ENCODE measurements at places on chromosomes 3 and 15.
A peak's percentile ranks its signal among the peaks of the same experiment; 100 is the strongest.

DNA sequence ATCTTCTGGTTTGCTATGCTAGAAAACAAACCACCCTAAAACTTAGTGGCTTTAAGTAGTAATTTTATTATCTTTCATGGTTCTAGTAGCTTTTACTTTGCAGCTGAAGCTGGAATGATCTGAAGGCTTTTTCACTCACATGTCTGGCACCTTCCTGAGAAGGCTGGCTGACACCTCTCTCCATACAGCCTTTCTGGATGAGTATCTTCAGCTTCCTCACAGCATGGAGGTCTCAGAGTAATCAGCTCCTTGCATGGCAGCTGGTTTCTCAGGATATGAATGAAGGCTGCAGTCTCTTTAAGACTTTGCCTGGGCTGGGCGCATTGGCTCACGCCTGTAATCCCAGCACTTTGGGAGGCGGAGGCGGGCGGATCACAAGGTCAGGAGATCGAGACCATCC lies 50.0 kb downstream of the TNIK start:
- no peak for DNase-seq

- no peak for DNase-seq
Measured at GRCh38 chr3:127714866-127715265, 42.1 kb downstream of the ABTB1 start.

DNA sequence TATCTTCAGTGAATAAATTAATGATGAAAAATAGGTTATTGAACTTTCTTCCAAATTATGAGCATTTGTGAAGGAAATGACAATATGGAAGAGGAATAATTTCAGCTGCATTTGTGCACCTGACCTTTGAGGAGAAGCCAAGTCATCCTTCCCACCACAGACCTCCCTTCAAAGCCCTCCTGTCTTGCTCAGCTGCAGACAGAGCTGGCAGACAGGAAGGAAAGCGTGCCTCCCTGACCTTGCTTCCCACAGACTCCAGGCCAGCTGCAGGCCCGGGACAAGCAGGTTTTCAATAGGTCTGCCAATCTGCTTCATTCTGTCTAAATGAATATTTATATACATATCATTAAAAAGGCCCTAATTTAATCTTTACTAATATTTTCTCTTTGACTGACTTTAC lies 152.9 kb upstream of the RBMS3 start:
- peak; percentile 28 for DNase-seq

GRCh38 chr15:86810329-86810728 lies 730.7 kb downstream of the AGBL1 start:
- no peak for DNase-seq

GRCh38 chr3:8328967-8329366 lies 172.7 kb upstream of the LMCD1 start:
- no peak for DNase-seq

DNA sequence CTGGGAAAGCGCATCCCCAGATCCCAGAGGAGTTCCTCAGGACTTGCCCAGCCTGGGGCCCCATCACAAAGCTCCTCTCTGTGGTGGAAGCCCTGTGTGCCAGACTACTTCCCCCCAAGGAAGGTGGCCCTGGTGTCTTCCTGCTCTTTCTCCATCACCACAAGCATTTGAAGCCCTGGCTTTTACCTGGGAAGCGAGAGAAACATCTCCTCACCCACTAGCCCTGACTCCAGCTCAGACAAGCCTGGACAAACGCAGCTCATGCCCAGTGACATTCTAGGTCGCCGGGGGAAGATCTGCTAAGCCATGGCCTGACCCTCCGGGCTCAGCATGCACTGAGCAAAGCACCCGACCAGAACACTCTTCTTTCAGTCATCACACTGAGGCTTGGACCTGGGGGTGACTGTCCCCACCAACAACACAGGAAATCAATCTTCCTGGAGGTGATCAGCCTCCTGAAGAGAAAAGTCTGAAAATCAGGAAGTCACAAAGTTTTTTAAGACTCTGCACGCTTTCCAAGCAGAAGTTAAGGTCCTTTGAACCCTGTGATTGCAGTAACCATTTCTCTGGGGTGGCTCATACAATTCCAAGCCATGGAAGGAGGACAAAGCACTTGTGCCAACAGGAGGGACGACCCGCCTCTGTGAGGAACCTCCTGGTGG lies 40.8 kb downstream of the KLHL25 start:
- no peak for DNase-seq

GRCh38 chr15:86624261-86625036 lies 544.8 kb downstream of the AGBL1 start:
- DNase-seq: peak; percentile 63

- peak; percentile 45 for DNase-seq
Measured at GRCh38 chr3:154334973-154335420, 10.7 kb upstream of the DHX36 start.

GRCh38 chr3:143848704-143849103 lies 436 bp upstream of the SLC9A9 start:
- DNase-seq: no peak

DNA sequence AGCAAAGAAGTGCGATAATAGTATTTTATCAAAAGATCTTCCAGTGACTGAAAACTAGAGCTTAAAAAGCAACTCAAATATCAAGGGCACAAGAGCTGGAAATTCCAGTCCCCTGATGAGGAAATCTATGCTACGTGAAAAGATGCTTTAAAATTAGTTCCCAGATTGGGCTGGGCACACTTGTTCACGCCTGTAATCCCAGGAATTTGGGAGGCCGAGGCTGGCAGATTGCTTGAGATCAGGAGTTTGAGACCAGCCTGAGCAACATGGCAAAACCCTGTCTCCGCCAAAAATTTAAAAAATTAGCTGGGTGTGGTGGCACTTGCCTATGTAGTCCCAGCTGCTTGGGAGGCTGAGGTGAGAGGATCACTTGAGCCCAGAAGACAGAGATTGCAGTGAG lies 138.8 kb downstream of the SEMA6D start:
- DNase-seq: no peak

DNA sequence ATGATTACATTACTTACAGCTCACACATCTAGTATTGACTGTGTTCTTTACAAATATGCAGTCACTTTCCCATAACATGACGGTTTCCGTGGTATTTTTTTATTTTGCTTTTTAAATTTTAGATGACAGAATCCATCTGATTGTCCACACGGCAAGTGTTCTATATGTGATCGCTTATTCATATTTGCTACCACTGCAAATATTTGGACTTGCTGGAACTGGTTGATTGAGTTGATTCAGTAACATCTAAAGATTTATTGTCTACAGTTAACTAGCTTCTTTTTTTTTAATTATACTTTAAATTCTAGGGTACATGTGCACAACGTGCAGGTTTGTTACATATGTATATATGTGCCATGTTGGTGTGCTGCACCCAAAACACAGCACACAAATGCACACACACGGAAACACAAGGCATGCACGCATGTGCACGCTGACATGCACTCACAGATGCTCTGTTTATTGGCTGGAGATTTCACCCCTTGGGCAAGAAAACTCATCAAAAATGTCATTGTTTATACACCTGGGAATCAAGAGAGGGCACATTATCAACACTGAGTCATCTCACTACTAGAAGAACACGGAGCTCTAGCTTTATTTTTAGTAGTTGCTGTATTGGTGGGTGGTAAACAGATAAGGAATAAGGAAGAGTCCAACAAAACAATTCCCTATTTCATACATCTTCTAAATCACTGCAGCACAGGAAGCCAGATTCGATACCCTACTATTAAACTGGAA lies 16.4 kb downstream of the ARRDC4 start:
- DNase-seq: no peak

GRCh38 chr3:58052373-58053273 lies 44.4 kb downstream of the FLNB start:
- no peak for DNase-seq

DNA sequence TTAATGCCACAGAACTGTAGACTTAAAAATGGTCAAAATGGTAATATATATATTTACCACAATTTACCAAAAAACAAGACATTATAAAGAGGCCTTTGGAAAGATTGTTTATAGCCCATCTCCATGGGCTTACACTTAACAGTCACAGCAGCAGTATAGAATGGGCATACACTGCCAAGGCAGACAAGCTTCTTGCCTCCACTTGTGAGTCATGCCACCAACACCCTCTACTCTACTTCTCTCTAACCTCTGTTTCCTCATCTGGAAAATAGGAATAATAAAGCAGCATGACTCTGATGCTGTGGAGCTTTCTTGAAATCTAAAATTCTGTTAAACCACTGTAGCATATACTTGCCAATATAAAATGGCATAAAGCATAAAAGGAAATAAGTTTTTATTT lies 14.4 kb upstream of the GPR156 start:
- no peak for DNase-seq

DNA sequence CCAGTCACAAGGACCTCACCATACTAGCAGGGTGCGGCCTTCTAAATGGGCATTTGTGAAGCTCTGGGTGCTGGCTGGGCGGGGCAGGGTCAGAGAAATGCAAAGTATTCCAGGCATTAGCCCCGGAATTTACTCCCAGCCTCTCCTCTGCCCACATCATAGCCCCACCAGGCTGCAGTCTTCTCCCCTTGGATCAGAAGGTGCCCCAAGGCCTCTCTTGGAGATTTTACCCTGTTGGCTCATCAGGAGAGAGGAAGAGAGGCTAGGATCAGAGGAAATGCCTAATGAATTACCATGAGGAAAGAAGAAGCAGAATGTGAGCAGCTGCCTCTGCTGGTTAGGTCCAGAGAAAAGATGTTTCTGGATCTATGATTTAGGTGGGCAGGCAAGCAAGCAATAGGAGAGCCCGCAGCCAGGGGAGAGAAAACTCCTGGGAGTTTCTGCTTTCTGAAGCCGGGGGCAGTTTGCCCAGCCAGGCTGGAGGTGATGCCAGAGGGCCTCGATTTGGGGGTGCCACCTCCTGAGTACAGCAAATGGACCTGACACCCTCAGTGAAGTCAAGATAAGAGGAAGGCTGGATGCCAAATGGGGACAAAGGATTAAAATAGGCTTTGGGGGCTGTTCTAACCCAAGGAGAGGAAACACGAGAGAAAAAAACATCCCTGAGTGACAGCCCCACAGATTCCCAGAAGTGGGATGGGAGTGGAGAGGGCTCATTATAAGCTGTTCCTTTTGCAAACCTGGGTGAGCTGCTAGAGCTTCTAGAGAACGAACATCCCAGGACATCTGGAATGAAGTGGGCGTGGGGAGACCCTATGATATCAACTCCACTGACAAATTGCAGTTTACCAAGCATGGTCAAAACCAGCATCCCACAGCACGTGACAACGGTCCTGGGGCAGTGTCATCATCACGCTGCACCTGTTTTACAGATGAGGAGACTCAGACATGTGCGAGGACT lies 65.4 kb downstream of the BDH1 start:
- no peak for DNase-seq

DNA sequence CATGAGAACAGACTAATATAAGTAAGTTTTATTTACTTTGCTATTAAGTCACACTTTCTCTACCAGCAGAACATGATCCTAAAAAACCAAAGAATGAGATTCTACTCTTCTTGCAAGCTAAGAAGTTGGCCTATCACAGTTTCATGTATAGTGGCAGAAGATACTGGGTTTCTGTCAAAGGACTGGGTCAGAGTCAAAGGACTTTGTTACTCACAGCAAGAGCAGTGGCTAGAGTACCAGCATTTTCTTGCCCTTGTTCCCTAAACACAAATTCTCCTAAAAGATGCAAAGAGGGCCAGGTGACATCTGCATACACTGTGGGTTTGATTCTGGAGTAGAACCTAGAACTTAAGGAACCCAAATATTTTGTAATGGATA lies 105.2 kb downstream of the CBLB start:
- DNase-seq: no peak

DNA sequence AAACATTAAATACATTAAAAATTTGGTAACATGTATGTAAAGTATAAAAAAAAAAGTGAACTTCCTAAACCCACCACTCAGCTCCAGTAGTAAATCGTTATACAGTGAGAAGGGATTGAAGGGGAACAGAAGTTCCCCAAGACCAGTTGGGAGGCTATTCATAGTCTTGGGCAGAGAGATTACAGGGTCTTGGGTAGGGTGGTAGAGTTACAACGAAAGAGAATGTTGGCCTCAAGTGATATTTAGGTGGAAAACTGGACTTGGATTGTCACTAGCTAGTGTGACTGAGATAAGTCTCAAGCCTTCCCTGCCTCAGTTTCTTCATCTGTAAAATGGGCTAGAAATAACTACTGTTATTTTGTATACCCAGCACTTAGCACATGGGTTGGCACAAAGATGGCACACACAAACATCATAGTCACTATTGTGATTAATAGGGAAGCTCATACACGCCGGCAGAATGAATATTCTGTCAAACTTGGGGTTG lies 431 bp upstream of the YEATS2 start:
- DNase-seq: peak; percentile 9

- DNase-seq: no peak
Measured at GRCh38 chr3:36677331-36678007, 86.9 kb downstream of the DCLK3 start.

DNA sequence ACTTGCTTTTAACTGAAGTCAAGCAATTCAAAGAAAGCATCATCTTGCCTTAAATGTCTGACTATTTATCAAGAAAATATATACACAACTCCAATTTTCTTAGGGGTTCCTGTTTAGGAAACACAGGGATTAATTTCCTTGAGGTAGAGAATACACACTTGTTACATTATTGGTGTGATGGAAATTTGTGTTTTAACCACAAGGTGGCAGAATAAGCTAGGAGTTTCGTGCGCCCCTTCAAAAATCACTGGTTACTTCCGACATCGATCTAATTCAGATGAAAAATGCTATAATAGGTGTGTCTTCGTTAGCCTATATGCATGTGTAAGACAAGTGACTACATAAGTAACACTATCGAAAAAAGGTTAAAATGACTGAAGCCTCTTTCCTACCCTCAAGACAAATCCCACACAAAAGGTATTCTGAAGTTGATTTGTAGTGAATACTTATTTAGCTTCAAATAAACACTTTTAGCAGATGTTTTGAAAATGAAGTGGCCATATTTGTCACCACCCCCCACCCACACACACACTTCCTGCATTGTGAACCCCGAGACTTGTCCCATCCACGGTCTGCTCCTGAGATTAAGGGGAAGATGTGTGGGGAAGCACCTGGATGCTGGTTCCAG lies 246.5 kb downstream of the ROBO1 start:
- peak; percentile 62 for DNase-seq

DNA sequence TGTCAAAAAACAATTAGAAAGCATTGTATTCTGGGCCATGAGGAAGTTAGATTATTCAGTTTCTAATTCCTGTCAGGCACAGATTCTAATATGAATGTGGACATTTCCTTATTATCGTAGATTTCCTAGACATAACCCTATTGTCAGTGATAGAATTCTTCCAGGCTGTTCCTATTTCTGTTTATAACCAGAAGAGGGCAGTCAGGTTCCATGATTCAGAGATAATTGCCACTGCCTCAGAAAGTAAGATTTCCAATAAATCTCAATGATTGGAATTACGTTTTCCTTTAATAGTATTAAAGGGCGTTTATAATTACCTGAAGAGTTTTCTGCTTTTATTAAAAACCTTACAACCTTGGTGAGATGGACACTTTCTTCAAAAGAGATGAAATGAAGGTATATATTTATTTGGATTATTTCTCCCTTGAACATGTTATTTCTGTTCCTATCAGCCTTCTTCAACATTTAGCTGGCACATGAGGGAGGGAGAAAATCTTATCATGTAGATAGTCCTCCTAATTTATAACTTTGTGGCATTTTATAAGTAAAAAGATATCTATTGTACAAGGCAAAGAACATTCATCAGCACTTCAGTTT lies 439.2 kb downstream of the MCTP2 start:
- DNase-seq: peak; percentile 58

- DNase-seq: no peak
Measured at GRCh38 chr3:41103200-41103599, 96.1 kb upstream of the CTNNB1 start.

GRCh38 chr15:68812069-68812468 lies 8.6 kb downstream of the ANP32A start:
- no peak for DNase-seq

- peak; percentile 55 for DNase-seq
Measured at GRCh38 chr15:25691544-25692430, 171.3 kb downstream of the ATP10A start.
